ENCODE measurements at places on chromosomes 1 and 21.

GRCh38 chr1:38046333-38046883 is at the start of gene POU3F1:
TSS of gene POU3F1 (minus strand) at chr1:38046793. CDS start at chr1:38046743, 50 bp downstream.
- DNase-seq, result no peak

- DNase-seq, result no peak
Observed at GRCh38 chr1:184161071-184161698, 109.7 kb downstream of the TSEN15 start.

GRCh38 chr1:162230096-162230495 is 146.6 kb downstream of the SPATA46 start:
- no peak for DNase-seq

DNA sequence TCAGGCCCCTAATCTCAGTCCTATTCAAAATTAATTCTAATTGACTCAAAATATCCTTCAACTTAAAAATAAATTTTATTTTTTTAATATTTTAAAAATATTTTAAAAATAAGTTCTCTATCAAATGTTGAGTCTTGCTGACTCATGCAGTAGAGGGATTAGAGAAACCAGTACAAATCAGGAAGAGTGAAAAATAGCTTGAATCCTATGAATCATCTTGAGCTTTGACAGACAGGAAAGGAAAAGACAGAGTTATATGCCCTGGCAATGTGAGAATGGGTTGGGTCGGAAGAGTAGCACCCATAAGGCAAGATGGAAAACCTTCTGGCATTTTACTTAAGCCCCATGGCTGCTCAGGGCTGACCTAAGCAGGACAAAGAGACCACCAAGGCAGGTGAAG is 346.6 kb upstream of the RUNX1 start:
- no peak for DNase-seq

GRCh38 chr1:174194461-174194860 is 35.1 kb downstream of the RABGAP1L start:
- no peak for DNase-seq

GRCh38 chr21:46199436-46200373 is 15.4 kb upstream of the SPATC1L start:
- DNase-seq, result no peak

- DNase-seq, result no peak
Observed at GRCh38 chr1:41507110-41507720, 22.7 kb upstream of the EDN2 start.

- DNase-seq, result no peak
Observed at GRCh38 chr1:62245201-62245600, 50.6 kb downstream of the L1TD1 start.

DNA sequence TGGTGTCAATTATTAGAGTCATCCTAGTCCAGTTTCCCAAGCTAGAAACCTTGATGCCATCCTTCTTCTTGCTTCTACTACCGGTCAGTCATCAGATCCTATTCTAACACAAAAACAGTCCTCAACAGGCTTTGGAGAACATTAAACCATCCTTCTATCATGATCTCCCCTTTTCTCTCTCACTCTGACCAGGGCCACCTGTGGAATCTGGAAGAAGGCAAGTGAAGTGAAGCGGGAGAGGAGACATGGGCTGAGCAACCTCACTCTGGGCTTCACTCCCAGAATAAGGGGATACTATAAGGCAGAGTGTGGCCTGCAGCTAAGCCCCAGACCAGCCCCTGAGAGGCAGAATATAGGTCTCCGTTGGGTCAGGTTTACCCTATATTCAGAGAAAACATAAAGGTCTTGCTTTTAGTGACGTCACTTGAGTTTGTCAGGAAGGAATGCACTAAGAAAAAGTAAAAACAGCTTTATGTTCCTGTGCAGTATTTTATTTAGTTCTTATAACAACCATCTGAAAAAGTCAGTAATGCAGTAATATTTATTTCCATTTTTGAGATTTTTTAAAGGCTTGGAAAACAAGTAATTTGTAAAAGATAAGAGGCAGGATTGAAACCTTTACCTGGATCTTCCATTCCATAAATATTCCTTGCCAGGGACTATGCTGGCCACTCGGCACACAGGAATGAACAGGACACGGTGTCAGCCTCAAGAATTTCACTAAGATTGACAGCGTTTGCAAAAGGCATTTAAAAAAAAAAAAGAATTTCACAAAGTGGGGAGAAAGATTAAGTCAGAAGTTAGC is 61.3 kb downstream of the NFASC start:
- no peak for DNase-seq

GRCh38 chr1:156281693-156282478 is 739 bp downstream of the SMG5 start:
- no peak for DNase-seq

DNA sequence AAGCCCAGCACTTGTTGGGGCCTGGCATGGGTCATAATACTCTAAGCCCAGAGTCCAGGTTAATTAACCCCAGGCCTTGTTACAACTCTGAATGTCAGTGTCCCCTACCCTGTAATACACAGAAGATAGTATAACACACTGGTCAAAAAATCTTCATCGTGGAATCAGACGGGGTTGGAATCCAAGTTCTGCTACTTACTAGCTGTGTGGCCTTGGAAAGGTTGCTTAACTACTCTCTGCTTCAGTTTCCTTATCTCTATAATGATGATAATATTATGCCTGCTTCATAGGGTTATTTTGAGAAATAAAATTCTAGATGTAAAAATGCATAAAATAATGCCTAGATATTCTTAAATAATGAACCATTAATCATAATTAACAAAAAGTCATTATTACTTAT is 77.8 kb upstream of the CTTNBP2NL start:
- no peak for DNase-seq

DNA sequence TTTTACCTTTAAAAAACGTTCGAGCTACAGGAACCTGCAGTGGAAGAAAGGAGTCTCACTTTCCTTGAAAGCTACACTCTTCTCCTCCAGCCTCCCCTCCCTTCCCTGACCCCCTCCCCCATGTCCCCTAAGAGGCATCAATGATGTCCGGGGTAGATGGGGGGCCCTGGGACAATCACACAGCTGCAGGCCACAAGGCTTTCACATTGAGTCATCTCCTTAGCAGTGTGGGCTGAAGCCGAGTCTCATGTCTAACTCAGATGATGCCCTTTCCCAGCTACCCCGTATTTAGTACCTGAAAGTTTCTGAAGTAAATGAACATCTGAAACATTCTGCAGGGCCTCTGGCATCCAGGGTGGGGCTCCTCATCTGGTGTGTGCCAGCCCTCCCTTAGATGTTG is 6.3 kb upstream of the GPR25 start:
- no peak for DNase-seq

- no peak for DNase-seq
Observed at GRCh38 chr1:19441048-19441780, 44.1 kb downstream of the CAPZB start.

- no peak for DNase-seq
Observed at GRCh38 chr1:156941675-156942074, 21.2 kb downstream of the LRRC71 start.

- DNase-seq, result no peak
Observed at GRCh38 chr1:19405195-19405760, 80.1 kb downstream of the CAPZB start.

- DNase-seq, result no peak
Observed at GRCh38 chr1:155002464-155003226, at the start of gene ZBTB7B. TSS of gene ZBTB7B (plus strand) at chr1:155002802. CDS start at chr1:155014661, 11,859 bp downstream.

GRCh38 chr1:113129529-113130185 is 56.7 kb downstream of the LRIG2 start:
- no peak for DNase-seq

- DNase-seq, result no peak
Observed at GRCh38 chr21:44329086-44329889, 9.9 kb downstream of the CFAP410 start.

GRCh38 chr1:228090613-228091081 is 8.1 kb downstream of the ARF1 start:
- DNase-seq, result no peak

DNA sequence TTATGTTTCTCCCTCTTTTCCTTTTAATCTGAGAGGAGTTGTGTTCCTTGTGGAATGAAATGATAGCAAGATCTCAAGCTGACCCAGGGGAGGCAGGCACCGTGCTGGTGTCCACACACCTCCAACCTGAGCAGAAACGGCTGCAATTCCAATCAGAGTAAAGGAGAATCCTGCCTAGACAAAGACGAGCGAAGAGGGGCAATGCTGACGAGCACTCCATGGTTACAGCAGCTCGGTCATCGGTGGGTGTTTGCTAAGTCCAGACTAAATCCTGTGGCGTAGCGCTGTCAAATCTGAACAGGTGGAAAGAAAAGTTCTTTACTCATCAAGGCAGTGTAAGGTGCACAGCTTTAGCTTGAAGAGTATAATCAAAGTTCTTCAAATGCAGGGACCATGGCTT is 74.8 kb downstream of the PLD5 start:
- no peak for DNase-seq

DNA sequence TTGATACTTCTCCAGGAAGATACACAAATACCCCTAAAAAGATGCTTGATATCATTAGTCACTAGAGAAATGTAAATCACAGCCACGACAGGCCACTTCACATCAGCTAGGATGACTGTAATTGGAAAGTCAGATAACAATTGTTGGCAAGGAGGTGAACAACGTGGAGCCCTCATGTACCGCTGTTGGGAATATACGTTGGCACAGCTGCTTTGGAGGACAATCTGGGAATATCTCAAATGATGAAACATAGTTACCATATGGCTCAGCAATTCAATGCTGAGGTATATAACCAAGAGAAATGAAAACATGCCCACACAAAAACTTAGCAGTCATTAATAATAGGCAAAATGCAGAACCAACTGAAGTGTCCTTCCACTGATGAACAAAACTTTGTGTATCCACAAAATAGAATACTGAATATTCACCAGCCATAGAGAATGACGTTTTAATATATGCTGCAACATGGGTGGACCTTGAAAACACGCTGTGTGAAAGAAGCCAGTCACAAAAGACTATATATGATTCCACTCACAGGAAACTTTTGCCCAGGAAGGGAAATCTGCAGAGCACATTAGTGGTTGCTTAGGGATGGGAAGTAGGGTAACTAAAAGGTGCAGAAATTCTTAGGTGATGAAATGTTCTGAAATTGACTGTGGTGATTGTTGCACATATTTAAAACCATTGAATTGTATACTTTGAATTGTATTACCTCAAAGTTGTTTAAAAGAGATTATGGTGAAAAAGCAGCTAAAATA is 95.4 kb downstream of the AHCTF1 start:
- no peak for DNase-seq

- DNase-seq, result no peak
Observed at GRCh38 chr21:46226920-46227599, 1.5 kb downstream of the LSS start.

GRCh38 chr1:93440272-93440671 is 7.6 kb upstream of the FNBP1L start:
- DNase-seq, result no peak

- no peak for DNase-seq
Observed at GRCh38 chr1:3417082-3417739, 37.3 kb upstream of the ARHGEF16 start.

DNA sequence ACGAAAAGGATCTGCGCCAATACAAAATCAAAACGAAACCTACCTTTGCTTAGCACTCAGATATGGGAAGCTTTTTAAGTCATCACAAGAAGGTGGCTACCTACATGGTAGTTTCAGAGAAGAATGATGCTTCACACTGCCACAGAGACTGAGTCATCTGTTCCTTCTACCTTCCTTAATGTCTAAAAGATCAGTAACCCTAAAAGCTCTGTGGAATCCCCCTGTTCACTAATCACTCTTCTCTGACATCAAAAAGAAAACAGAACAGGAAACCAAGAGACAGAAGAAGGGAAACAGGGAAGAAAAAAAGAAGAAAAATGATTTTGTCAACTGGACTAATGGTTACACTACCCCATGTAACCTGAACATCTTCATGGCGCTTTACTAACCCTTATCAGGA is 177.2 kb downstream of the SMYD3 start:
- DNase-seq, result no peak

GRCh38 chr21:42563686-42564085 is 50.0 kb downstream of the SLC37A1 start:
- no peak for DNase-seq

DNA sequence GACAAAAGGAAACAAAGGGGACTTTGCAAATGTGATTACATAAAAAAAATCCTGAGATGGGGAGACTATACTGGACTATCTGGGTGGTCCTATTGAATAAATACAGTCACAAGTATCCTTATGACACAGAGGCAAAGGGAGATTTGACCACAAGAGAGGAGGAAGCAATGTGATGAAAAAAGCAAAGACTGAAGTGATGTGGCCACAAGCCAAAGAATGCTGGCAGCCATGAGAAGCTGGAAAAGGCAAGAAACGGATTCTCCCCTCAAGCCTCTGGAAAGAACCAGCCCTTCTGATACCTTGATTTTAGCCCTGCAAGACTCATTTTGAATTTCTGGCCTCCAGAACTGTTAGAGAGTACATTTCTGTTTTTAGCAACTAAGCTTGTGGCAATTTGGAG is 36.4 kb downstream of the OLFML2B start:
- no peak for DNase-seq

- no peak for DNase-seq
Observed at GRCh38 chr1:23187637-23188036, 19.0 kb upstream of the LUZP1 start.

GRCh38 chr1:41411229-41411628 is 50.0 kb downstream of the FOXO6 start:
- no peak for DNase-seq

GRCh38 chr1:58406301-58407071 is 140.0 kb downstream of the OMA1 start:
- no peak for DNase-seq

DNA sequence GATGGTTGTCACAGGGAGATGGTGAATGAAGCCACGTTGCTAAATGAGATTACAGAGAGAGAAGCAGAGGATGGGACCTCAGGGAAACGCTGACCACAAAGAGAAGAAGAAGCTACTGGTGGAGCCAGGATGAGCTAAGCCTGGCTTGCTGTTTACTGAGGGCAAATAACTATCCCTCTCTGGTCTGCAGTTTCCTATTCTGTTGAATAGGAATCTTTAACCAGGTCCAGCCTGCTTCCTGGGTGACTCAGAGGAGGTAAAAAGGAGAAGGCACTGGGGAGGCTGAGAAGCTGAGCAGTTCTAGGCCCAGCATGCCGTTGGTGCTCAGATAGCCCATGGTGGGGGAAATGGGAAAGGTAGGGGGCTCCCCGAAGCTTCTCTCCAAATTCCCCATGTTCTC is 29.6 kb downstream of the DMBX1 start:
- DNase-seq, result no peak

Data from stimulated activated CD8-positive, alpha-beta memory T cell treated with anti-CD3 and anti-CD28 coated beads, Interleukin-4, amount 100 ng/mL, for 1 hour (primary cell).